ENCODE measurements at places on chromosomes 1 and 21.

DNA sequence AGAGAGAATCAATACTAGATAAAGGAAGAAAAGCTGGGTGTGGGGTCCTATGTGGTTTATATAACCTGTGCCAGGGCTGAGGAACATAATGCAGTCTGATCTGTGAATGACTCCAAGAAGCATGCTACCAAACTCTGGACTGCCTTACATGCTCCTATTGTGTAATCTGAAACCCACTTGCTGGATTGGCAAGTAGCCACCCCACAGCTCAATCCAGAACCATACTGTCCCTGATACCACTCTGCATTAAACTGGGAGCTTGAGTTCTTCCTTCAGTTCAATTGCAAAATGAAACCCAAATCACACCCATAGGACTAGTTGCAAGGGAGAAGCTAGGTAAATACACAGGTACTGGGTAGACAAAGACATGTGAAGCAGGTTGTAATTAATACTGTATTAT lies 115.4 kb upstream of the NEGR1 start:
- no peak for DNase-seq

DNA sequence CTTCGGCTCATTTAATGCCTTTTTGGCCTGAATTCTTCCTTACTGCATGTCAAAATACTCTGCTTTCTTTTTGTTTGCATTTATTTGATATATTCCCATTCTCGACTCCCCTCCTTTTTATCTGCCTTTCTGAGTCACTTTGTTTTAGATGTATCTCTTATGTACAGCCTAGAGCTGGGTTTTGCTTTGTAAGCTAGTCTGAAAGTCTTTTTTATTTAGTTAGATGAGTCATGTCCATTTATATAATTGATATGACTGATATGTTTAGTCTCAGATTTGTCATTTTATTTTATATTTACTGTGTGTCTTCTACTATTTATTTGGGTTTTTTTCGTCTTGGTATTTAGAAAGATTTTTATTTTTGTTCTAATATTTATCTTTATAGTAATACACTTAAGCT lies 33.6 kb upstream of the GNG5 start:
- no peak for DNase-seq

DNA sequence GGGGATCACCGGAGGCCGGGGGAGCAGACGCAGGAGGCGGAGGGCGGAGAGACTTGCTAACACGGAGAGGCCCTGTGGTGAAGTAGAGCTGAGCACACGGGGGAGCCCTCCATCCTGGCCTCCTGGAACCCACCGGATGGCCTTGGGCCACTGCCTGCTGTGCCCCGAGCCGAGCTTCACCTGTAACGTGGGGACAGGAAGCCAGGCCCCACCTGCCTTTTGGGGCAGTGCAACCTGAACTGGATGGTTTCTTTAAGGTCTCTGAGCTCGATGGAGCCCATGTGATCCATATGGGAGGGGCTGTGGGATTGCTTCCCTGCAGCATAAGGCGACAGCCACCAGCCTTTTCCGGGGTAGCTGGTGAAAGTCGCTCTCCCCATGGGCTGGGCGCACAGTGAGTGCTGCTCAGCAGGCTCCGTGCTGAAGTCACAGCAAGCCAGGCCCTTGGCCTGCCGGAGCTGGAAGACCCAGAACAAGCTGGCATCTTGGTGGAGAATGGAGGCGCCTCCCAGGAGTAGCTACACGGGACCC lies 35.8 kb downstream of the TFF3 start:
- no peak for DNase-seq

- DNase-seq: no peak
These were observed 216.0 kb downstream of the DYRK1A start for GRCh38 chr21:37582590-37582989.

DNA sequence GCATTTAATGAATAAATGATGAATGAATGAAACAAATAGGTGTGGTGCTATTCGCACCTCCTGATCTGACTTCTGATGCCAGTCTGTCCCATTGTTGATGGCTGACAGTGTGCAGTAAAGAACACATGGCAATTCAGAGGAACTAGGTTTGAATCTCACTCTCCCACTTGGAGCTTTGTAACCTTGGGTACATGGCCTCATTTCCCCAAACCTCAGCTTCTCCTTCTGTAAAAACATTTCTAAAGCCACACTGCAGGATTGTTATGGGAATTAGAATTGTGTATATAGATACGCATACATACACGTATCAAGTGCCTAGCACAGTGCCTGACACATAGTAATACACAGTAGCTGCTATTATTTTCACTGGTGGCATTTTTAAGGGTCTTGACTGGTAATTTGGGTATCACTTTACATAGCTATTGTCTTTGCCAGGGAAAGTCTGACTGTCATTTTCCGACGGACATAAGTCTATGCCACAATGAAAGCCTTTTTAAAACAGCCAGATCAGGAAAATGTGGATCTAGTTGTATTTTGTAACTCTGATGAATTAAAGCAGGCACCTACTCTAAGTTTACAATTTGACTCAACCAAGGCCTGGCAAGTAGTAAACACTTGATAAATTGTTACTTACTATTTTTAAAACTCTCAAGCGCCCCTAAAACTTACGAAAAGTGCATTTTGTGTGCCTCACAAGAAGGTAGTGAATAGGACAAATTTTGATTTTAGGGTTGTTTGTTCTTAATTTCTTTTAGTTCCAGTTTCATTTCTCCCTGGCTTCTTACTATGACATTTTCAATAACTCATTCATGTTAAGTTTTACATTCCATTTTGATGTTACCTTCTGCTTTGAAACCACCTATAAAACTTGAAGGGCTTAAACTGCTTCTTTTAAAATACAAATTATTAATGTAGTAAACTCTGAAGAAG lies 164.4 kb downstream of the SDCCAG8 start:
- DNase-seq: no peak

- no peak for DNase-seq
These were observed 90.7 kb downstream of the SYT2 start for GRCh38 chr1:202619505-202619904.

DNA sequence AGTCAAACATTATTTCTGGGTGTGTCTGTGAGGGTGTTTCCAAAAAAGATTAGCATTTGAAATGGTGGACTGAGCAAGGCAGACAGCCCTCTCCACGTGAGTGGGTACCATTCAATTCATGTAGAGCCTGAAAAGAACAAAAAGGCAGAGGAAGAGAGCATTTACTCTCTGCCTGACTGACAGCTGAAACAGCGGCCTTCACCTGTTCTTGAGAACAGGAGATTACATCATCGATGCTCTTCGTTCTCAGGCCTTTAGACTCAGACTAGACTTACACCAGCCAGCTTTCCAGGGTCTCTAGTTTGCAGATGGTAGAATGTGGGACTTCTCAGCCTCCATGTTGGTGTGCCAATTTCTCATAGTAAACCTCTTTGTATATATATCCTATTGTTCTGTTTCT lies 302.3 kb downstream of the BACH1 start:
- DNase-seq: no peak

GRCh38 chr1:105641407-105641806 lies 1415.1 kb upstream of the PRMT6 start:
- DNase-seq: no peak

GRCh38 chr1:214192825-214193643 lies 87.9 kb upstream of the SMYD2 start:
- DNase-seq: no peak

GRCh38 chr1:209527993-209528717 lies 55.4 kb upstream of the CAMK1G start:
- DNase-seq: no peak

DNA sequence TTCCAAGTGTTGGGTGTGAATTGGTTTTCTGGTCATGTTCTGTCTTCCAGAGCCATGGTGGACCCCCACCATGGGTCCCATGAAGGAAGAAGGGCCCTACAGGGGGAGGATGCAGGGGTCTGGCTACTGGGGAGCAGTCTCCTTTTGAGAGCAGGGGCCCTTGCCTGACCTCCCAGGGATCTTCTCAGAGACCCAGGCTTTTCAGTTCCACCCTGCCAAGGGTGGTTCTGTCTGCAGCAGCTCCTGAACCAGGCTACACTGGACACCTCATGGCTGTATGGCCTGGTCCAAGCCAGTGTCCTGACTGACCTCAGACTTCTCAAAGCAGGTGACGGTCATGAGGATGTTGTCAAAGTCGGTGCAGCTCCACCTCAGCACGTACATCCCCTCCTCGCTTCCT lies 109.0 kb downstream of the JAK1 start:
- no peak for DNase-seq

GRCh38 chr1:221948459-221948858 lies 206.6 kb upstream of the DUSP10 start:
- DNase-seq: no peak

DNA sequence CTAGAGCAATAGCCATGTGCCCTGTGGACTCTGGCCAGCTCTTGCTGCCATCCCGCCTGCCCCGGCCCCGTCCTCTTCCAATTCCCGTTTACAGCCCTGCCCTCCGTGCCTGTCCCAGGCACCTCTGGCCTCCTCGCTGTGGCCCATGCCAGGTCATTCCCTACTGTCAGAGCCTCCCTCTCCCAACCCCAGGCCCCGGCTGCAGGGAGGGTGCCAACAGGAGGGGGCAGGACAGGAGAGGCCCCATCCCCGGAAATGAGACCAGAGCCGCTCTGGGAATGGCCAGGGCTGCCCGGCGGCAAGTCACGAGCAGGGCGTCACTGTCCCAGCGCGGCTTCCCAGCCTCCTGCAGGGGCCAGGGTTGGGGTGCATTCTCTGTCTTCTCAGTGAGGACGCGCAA lies 23.5 kb upstream of the TSPEAR start:
- no peak for DNase-seq

DNA sequence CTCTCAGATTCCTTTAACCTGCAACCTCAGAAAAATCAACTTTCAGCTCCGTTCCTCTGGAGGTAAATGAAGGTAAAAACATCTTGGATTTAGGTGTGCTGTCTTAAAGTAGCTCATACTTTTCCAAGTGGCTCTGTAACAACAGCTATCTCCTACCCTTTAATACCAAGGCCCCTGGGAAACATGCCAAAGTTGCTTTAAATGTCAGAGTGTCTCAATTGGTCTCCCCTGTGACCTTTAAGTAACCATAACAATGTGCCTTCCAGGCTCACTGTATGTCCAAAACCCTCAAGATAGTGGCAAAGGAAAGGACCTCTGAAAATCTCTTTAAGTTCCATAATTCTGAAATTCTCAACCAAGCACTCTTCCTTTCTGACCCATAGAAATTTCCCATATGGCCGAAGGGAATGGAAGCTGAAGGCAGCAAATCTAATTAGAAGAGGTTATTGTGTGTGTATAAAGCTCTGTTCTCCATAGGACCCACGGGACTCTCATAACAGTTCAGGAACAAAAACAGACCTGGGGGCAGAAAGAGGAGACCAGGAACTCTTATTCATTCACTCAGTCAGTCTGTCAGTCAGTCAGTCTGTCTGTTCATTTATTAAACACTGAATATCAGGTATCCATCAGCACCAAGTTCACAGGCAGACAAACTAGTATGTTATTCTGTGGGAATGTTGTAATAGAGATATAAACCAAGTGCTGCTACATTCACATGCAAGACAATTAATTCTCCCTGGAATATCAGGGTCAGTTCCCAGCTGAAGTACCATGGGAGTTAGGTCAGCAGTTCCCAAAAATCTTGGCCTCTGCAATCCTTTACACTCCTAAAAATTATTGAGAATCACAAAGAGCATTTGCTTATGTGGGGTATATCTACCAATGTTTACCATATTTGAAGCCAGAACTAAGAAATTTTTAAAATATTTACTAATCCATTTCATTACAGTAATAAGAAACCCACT lies 19.1 kb downstream of the ASTN1 start:
- DNase-seq: no peak

DNA sequence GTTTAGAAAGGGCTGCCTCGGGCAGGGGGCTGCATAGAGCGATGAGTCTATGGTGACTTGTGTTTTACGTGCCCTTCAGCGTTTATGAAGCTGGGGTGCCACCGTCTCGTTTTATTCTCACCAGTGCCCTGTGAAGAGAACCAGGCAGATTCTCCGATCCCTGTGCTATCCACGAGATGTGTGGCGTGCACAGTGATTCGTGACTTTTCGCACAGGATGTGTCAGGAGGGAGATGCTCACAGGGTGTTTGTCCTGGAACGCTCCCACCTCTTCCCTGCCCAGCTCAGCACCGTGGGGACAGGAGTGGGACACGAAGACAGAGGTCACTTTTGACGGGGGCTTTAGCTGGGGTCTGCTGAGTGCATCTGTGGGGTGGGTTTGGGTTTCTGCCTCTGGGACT lies 54.9 kb upstream of the AJAP1 start:
- no peak for DNase-seq

DNA sequence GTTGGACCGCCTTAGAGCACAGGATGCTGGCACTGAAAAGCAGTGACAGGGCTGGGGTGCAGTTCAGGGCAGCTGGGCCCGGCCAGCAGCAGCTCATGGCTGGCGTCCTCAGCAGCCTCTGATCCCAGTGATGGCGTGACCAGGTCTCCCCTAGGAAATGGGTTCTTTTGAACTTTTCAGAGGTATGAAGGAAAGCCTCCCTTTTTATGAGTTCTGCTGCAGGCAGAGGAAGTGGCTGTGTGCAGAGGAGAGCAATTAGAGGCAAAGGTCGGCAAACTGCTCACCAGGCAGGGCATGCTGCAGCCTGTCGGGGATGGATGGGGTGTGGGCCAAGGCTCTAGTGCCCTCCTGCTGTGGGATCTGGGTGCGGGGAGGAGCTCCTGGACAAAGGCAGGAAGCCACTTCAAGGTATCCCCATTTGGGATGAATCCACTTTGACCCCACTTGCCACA lies 45.6 kb upstream of the RAB4A start:
- DNase-seq: no peak

DNA sequence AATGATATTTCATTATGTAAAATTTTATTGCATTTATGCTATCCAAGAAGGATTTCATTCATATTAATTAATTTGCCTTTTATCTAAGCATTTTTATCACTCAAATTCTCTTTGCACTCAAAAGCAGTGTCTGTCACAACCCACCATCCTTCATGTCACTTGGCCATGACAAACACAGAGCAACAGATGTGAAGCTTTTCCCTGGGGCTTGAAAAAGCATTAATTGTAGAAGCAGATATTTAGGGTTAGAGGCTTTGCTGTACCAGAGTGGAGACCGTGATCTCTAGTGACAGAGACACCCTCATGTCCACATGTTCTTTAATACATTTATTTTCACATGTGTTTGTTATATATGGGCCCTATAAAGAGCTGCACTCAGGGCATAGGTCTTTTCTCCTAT lies 230.5 kb downstream of the SPATA17 start:
- DNase-seq: no peak

- no peak for DNase-seq
These were observed 276.1 kb downstream of the LMX1A start for GRCh38 chr1:165080253-165080896.

- no peak for DNase-seq
These were observed 16.1 kb downstream of the DIPK1A start for GRCh38 chr1:92944901-92945747.

DNA sequence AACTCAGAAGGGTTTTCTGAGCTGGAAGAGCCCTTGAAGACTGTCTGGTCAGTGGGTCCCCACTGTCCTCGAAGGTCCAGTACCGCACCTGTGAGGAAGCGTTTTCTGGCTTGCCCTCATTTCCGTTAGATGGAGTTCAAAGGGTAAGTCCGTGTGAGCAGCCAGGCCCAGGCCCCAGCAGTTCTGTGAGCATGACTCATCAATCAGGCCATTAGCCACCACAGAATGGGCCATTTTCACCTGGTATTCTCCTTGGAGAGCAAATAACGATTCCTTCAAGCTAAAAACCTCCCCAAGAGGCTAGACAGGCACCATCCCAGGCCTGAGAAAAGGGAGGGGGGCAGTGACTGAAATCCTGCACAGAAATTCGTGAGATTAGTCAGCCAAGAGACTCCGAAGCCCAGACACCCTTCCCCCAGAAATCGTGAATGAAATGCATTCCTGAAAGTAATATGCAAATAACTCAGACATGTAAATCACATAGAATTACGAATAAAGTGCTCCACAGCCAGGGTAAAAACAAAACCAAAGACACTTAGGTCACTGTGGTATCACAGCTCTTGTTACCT lies 66.0 kb downstream of the BCAR3 start:
- DNase-seq: no peak

GRCh38 chr1:240099748-240100147 lies 8.1 kb downstream of the FMN2 start:
- no peak for DNase-seq
